Subcutaneous preadipocyte (primary cell): ENCODE measurements at places on chromosomes 16 and 17. TPM values are rescaled to one million over a fixed set of nuclear protein-coding genes. Genes with fewer than 3 reads are reported as not detected.

G6PC1 gene
- not detected in 2 replicates for total RNA-seq

C16orf46 gene
- total RNA-seq: 0.59 and 1.1 TPM in 2 replicates

CALB2 gene
- total RNA-seq: not detected in 2 replicates

HMOX2 gene
- 41.5 and 46.9 TPM in 2 replicates for total RNA-seq

POLR3E gene
- total RNA-seq: 19.5 and 36.2 TPM in 2 replicates
